Daoy (cell line): ENCODE measurements at places on chromosomes 5 and 9. TPM values are rescaled to one million over a fixed set of nuclear protein-coding genes. Genes with fewer than 3 reads are reported as not detected.

Gene CAST
- total RNA-seq, result 124 and 134 TPM in 2 replicates

DNA sequence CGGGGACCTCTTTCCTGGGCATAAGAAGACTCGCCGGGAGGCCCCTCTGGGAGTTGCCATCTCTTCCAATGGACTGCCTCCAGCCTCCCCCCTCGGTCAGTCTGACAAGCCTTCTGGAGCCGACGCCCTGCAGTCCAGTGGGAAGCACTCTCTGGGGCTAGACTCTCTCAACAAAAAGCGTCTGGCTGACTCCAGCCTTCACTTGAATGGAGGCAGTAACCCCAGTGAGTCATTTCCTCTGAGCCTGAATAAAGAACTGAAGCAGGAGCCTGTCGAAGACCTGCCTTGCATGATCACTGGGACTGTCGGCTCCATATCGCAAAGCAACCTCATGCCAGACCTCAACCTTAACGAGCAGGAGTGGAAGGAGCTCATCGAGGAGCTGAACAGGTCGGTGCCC lies 28.4 kb upstream of the LTC4S start:
- DNase-seq, result peak; percentile 92

Gene NRG2
- total RNA-seq, result 0.17 and 0.48 TPM in 2 replicates

GRCh38 chr9:109319017-109319625 lies 1.7 kb downstream of the EPB41L4B start:
- DNase-seq, result no peak

- DNase-seq, result no peak
These were observed 591.7 kb downstream of the ZNF608 start for GRCh38 chr5:124154714-124155113.

Gene COL15A1
- 0.74 and 0.86 TPM in 2 replicates for total RNA-seq

- DNase-seq, result no peak
These were observed 16.3 kb upstream of the GARNL3 start for GRCh38 chr9:127248241-127248640.

DNA sequence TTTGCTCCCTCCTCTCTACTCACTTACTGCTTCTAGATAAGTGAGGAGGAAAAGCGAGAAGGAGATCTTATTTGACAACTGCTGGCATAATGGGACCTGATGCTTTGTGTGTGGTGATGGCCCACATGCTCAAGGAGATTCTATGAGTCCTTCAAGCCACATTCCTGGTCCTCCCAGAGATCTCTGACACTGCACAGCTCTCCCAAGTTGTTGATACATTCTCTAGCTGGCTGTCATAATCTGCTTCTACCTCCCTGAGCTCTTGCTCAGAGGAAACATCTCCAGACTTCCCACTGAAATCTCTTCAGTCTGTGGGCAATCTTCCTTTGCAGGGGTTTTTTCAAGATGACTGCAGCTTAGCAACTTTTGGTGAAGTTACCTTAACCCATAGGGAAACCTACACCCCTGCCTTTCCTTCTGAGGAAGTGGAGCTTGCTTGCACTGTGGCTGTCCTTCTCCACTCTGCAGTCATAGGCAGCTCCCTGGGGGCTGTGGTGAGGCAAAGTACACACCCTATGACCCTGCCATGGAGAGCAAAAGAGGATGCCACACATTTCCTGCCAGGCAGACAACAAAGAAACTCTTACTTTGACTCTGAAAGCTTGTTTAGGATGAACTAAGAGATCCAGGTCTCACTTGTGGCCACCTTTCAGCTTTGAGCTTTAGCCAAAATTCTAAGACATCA lies 163.8 kb downstream of the TMEM38B start:
- no peak for DNase-seq

- DNase-seq, result no peak
These were observed 177.8 kb upstream of the PCSK5 start for GRCh38 chr9:75712700-75713099.

- no peak for DNase-seq
These were observed at the start of gene CDH12 for GRCh38 chr5:22852807-22853660. Gene CDH12 (minus strand): TSS chr5:22853344.

GRCh38 chr9:128558431-128559310 lies 6.3 kb downstream of the SPTAN1 start:
- DNase-seq, result peak; percentile 92
